ENCODE measurements at places on chromosomes 6 and 20. TPM values are rescaled to one million over a fixed set of nuclear protein-coding genes. Genes with fewer than 3 reads are reported as not detected.
A peak's percentile ranks its signal among the peaks of the same experiment; 100 is the strongest.

DNA sequence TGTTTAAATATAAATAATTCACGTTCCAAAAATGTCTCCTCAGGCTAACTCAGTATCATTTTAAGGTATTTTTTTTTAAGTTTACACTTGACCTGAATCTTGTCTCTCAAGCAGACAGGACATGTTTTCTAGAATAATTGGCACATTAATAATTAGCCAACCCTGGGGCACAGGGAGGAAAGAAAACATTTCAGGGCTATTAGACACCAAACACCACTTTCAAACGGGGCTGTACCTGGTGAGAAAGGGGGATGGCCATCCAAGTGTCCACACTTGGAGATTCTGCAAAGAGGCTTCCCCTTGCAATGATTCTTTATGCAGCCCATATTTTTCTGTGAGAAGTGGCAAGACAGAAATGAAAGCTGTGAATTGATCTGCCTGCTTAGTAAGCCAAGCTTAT, 560.8 kb downstream of the CD109 start:
- no peaks in the 10 kb centered on the region for H3K27me3 ChIP-seq
- no peak for DNase-seq
- H3K4me1 ChIP-seq: peaks cover 22% of the 10 kb centered on the region
- H3K4me3 ChIP-seq: no peak overlapping the region

The NCR2 gene
- total RNA-seq: not detected

GRCh38 chr6:25326960-25327359, 47.8 kb downstream of the CARMIL1 start:
- H3K4me3 ChIP-seq: no peak overlapping the region
- H3K27me3 ChIP-seq: no peaks in the 10 kb centered on the region
- no peaks in the 10 kb centered on the region for H3K36me3 ChIP-seq

The BPI gene
- total RNA-seq: not detected

The TRIM31 gene
- total RNA-seq: not detected

- no peak for DNase-seq
- 0 out of 2 replicates have a peak, but pooled peaks cover 7% of the 10 kb centered on the region for H3K27me3 ChIP-seq
- H3K4me1 ChIP-seq: no peaks in the 10 kb centered on the region
- no peak overlapping the region for H3K27ac ChIP-seq
Observed at GRCh38 chr20:24392612-24393011, 76.8 kb upstream of the SYNDIG1 start.

The ADGRF1 gene
- total RNA-seq: not detected

DNA sequence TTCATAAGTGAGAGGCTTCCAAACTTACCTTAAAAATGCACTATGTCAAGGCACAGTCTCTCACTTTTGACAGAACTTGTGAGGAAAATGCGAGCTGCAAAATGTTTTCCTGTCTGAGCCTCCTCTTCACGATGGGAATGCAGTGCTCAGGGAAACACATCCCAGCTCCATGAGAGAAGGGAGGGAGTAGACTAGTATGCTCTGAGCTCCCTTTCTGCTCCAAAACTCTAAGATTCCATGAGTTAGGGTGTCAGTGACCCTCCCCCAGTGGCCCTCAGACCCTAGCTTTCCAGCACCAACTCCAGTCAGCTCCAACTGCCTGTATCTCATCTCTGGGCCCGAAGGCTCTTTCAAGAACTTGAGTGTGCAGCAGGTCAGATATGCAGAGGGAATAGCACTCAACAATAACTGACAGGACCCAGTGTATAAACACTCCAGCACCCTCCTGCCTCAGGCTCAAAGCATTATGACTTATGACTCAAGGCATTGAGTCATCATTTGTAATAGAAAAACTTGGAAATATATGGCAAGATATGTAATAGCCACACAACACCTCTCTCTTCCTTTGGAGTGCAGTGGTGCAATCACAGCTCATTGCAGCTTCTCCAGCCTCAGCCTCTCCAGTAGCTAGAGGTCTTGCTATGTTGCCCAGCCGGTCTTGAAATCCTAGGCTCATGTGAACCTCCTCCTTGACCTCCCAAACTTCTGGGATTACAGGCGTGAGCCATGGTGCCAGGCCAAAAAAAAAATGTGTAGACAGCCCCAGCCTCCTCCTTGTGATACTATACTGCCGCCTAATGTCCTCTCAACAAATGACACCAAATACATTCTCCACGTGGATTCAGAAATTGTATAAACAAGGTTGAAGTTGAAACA, 16.7 kb upstream of the ENTPD6 start:
- H3K27me3 ChIP-seq: peaks cover 6% of the 10 kb centered on the region
- no peak overlapping the region for H3K4me3 ChIP-seq
- no peaks in the 10 kb centered on the region for H3K36me3 ChIP-seq
- peak; percentile 92 for DNase-seq
- H3K4me1 ChIP-seq: peaks cover 17% of the 10 kb centered on the region

GRCh38 chr20:24720957-24721356, 228.1 kb upstream of the CST7 start:
- no peak overlapping the region for H3K4me3 ChIP-seq
- no peaks in the 10 kb centered on the region for H3K4me1 ChIP-seq
- H3K36me3 ChIP-seq: no peaks in the 10 kb centered on the region
- H3K27ac ChIP-seq: no peak overlapping the region
- peaks cover 22% of the 10 kb centered on the region for H3K27me3 ChIP-seq
- DNase-seq: no peak

GRCh38 chr6:137708481-137708880, 158.6 kb upstream of the TNFAIP3 start:
- no peak overlapping the region for H3K27ac ChIP-seq
- DNase-seq: no peak

The SLC22A16 gene
- not detected for total RNA-seq

- no peak for DNase-seq
- no peak overlapping the region for H3K4me3 ChIP-seq
- no peaks in the 10 kb centered on the region for H3K36me3 ChIP-seq
- no peak overlapping the region for H3K27ac ChIP-seq
- H3K27me3 ChIP-seq: no peaks in the 10 kb centered on the region
Observed at GRCh38 chr6:148648754-148649453, 97.9 kb upstream of the UST start.

- H3K36me3 ChIP-seq: no peaks in the 10 kb centered on the region
- no peaks in the 10 kb centered on the region for H3K4me1 ChIP-seq
- no peak overlapping the region for H3K27ac ChIP-seq
- DNase-seq: no peak
- H3K4me3 ChIP-seq: no peak overlapping the region
- no peaks in the 10 kb centered on the region for H3K27me3 ChIP-seq
Observed at GRCh38 chr6:114280239-114280982, 62.4 kb downstream of the HS3ST5 start.

DNA sequence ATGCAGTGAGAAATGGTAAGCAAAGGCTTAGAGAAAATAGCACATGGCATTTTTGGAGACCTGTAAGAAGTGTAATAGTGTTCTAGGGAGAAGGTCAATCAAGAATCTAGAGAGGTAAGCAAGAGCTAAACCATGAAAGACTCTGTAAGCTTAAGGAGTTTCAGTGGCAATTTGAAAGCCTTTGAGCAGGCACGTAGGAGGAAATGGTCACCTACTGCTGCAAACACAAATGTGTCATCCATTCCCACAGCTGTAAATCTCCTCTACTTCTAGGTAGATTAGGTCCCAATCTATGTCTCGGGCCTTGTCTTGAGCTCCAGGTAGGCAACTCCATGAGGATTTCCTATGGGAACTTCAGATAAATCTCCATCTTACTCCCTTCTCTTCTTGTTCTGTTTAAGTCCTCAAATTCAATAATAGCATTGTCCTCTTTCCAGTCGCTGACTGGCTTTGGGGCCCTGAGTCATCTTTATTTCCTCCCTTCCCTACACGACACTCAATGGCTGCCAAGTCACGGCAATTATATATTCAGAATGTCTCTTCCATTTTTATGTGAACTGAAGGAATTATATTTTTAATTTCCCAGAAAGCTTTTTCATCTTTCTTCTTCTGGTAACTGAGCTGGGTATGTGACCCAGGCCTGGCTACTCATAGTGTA, 24.2 kb upstream of the PAQR8 start:
- H3K27me3 ChIP-seq: no peaks in the 10 kb centered on the region
- DNase-seq: no peak
- no peaks in the 10 kb centered on the region for H3K4me1 ChIP-seq
- no peak overlapping the region for H3K4me3 ChIP-seq
- no peak overlapping the region for H3K27ac ChIP-seq

- H3K27me3 ChIP-seq: no peaks in the 10 kb centered on the region
- no peaks in the 10 kb centered on the region for H3K36me3 ChIP-seq
- H3K4me3 ChIP-seq: no peak overlapping the region
- H3K27ac ChIP-seq: no peak overlapping the region
- no peak for DNase-seq
Observed at GRCh38 chr6:169972101-169972651, 220.8 kb downstream of the ERMARD start.

The PPP1R11 gene
- 44.1 TPM for total RNA-seq

The BCL2L1 gene
- total RNA-seq: 83.8 TPM

DNA sequence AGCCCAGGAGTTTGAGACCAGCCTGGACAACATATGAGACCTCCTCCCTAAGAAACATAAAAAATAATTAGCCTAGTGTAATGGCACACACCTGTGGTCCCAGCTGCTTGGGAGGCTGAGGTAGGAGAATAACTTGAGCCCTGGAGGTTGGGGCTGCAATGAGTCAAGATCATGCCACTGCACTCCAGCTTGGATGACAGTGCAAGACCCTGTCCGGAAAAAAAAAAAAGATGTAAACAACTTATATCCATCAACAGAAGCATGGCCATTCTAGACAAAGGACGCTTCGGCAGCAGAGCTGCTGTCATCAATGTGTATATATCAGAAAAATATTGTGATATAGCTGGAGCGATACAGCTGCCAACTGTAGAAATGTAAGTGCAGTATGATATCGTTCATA, 59.6 kb upstream of the ARID1B start:
- no peak for DNase-seq
- H3K36me3 ChIP-seq: no peaks in the 10 kb centered on the region
- peaks cover 22% of the 10 kb centered on the region for H3K4me1 ChIP-seq
- no peak overlapping the region for H3K4me3 ChIP-seq

DNA sequence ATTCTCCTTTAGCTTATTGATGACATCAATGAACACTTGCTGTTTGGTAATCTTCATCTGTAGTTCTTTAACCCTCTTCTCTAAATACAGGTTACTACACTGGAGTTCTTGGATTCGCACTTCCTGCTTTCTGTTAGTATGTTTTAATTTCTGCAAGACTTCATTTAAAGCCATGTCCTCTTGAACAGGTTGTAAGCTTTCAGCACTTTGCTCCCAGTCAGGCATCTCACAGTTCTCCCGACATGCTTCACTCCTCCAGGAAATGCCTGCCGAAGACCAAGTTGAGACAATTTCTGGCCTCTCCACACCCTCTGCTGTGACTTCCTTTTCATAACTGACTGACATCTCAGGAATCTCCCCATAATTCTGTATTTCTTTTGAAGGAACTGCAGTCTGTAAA, 15.8 kb downstream of the CAGE1 start:
- no peaks in the 10 kb centered on the region for H3K4me1 ChIP-seq
- H3K27me3 ChIP-seq: no peaks in the 10 kb centered on the region
- no peaks in the 10 kb centered on the region for H3K36me3 ChIP-seq
- no peak for DNase-seq

GRCh38 chr6:109095835-109096084, 453 bp downstream of the CEP57L1 start:
- no peaks in the 10 kb centered on the region for H3K27me3 ChIP-seq
- H3K4me1 ChIP-seq: peaks cover 20% of the 10 kb centered on the region
- H3K4me3 ChIP-seq: peak overlapping the region; percentile 91
- peak overlapping the region; percentile 98 for H3K27ac ChIP-seq

DNA sequence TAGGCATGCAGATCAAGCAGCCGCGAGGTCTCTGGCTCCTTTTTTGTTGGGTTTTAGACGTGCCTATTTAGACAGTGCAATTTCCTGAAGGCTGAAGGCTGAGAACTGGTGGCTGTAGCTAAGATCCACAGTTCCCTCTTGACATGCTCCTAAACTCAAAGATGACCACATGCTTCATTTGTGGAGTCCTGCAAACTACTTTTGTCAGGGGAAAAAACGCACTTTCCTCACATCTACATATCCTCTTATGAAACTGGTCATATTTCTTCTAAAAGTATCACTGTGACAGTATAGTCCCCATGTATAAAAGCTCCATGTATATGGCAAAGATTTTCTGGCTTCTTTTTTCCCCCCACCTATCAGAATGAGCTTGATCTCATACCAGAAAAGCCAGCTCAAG, 30.7 kb downstream of the LYRM4 start:
- H3K4me1 ChIP-seq: peaks cover 11% of the 10 kb centered on the region
- no peaks in the 10 kb centered on the region for H3K36me3 ChIP-seq
- H3K4me3 ChIP-seq: no peak overlapping the region

The PRR18 gene
- not detected for total RNA-seq

The BPIFB2 gene
- total RNA-seq: not detected

DNA sequence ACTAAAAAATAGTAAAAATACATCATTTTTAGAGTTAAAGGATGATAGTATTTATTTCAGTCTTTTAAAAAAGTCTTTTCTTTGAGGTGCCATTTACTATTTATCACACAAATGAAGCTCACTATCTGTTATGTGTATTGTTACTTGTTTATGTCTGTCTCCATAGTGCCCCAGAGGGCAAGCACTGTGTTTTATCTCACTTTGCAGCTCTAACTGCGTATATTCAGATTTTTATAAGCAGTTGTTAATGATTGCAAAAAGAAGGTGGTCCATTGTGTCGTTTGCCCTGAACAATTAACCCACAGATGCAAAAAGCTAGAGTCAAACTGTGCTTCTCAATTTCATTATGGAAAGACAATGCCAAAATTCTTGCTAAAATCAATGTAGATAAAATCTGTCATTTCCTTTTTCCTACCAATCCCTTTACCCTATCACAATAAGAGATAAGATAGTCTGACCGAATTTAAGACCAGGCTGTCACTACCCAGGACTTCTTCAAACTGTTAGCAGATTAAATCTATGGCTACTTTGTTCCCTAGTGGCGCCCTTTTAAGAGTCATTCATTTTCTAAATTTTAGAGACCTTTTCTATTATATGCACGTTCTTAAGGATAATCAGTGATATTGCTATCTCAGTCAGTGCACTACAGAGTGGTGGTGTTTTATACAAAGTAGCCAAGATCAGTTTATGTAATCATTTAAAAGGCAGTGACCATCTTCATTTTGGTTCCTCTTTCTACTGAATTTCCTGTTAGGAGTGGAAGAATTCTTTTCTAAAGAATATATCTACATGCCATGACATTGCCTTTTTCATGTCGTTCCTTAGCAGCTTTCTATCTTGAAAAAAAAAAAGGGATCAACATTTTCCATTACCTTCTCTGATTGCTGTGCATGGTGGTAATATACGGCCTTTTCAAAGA, 133.1 kb upstream of the PRDM1 start:
- H3K27me3 ChIP-seq: no peaks in the 10 kb centered on the region
- no peak overlapping the region for H3K4me3 ChIP-seq
- H3K4me1 ChIP-seq: no peaks in the 10 kb centered on the region
- DNase-seq: no peak

The MCHR2 gene
- total RNA-seq: not detected

The RNF182 gene
- 2.3 TPM for total RNA-seq

Data from GM23248 (cell line).